ENCODE measurements at places on chromosomes 3 and 15.

DNA sequence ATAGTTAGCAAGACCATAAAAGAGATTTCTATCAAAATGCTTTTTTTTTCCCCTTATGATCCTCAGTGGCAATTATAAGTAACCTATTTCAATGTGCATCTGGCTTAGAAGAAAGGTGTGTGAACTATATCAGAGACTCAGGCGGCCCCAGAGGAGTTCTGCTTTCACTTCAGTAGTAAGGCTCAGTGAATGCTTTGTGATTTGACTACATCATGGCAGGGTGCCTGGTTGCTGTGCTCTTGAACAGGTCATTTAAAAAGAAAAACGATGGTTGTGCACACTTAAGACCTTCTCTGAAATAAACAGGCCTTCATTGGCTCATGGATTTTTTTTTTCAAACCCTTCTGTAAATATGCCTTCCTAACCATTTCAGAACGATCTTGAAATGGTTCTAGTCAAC, 400.4 kb upstream of the RARB start:
- no peak for DNase-seq

GRCh38 chr3:30847592-30847991, 46.9 kb downstream of the GADL1 start:
- no peak for DNase-seq

GRCh38 chr3:131033480-131034080, 6.9 kb downstream of the NEK11 start:
- DNase-seq = no peak

DNA sequence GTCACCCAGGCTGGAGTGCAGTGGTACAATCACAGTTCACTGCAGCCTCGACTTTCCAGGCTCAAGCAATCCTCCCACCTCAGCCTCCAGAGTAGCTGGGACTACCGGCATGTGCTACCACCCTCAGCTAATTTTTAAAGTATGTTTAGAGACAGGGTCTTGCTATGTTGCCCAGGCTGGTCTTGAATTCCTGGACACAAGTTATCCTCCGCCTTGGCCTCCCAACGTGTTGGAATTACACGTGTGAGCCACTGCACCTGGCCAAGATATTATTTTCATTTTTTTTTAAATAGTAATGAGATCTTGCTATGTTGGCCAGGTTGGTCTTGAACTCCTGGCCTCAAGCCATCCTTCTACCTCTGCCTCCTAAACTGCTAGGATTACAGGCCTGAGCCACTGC, 4.4 kb upstream of the MPI start:
- no peak for DNase-seq

DNA sequence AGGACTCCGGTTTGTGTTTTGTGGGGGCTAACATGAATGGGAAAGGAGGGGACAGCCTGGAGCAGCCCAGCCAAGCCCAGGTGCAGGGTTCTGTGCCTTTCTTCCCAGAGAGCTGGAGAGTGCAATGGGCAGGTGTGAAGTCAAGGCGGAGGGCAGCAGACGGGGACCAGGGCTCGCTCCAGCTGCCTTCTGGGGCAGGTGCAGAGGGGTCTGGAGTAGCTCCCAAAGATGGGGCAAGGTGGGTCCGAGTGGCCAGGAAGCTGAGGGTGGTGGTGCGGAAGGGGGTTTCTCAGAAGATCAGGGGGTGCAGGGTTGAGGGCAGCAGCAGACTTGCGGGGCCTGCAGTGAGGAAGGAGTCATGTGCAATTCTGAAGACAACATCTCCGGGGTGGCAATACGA, 158.9 kb downstream of the NSMCE3 start:
- no peak for DNase-seq

- DNase-seq = no peak
Observed at GRCh38 chr15:32757426-32757825, 39.6 kb downstream of the GREM1 start.

DNA sequence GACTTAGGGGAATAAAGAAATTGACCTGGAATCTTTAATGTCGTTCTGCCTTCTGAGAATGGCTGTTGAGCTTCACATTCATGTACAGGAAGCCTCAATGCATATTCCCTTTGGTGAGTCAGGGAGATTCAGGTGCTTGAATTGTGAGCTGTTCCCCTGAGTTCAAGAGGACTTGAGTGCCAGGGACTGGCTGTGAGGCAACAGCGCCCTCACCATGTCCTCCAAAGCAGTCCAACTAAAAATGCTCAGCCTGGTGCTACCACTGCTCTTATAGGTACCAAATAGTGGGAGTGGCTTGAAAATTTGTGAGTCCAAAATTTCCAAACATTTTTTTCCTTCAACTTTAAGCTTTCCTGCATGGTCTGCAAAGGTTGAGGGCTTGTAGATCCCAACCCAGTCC, 54.1 kb downstream of the LEO1 start:
- DNase-seq = no peak
